ENCODE measurements at places on chromosomes 6 and 20.

GRCh38 chr6:90492798-90493197, 94.1 kb downstream of the MAP3K7 start:
- DNase-seq = no peak

DNA sequence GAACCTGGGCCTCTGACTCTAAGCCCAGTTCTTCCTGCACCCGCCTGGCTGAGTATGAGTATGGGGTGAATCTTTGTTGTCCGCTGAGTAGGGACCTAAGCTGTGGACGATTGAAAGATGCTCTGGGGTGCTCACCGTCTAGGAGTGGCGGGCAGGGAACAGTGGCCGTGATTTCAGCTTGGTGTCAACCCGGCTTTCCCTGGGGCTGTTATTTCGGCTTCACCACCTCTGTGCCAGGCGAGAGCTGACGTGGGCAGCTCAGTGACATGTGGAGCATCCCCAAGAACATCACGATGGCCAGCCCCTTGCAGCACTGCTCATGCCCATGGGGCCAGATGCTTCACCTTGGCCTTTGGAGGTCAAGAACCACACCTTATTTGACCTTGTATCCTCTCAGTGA, 102.6 kb downstream of the TOX2 start:
- no peak for DNase-seq

DNA sequence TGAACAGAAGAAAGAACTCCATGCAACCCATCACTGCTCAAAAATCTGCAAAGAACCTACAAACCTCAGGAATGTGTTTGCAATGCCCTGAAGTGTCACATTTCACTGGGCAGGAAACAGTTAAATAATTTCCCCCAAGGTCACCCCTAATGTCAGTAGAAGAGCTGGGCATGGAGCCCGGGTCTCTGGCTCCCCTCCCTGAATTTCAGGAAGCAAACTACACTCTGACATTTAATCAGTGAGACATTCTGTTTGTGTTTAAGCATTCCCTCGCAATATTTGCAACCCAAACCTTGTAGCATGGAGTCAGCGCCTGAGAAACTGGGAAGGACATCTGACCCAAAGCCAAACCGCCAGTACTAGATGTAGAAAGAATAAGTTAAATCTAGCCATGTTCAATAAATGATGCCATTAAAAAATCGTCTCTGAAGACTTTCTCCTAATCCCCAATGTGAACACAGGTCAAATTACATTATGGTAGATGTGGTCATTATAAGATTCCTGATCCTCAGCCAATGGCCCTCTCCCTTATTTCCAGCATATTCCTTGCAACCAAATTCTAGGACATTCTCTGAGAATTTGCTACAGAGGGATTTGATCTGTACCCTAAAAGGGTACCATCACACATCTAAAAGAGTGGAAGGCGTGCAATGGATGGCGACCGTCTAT, 91.2 kb upstream of the ADTRP start:
- DNase-seq = no peak

- DNase-seq = no peak
These were observed 5.2 kb downstream of the FAXC start for GRCh38 chr6:99344289-99344688.

DNA sequence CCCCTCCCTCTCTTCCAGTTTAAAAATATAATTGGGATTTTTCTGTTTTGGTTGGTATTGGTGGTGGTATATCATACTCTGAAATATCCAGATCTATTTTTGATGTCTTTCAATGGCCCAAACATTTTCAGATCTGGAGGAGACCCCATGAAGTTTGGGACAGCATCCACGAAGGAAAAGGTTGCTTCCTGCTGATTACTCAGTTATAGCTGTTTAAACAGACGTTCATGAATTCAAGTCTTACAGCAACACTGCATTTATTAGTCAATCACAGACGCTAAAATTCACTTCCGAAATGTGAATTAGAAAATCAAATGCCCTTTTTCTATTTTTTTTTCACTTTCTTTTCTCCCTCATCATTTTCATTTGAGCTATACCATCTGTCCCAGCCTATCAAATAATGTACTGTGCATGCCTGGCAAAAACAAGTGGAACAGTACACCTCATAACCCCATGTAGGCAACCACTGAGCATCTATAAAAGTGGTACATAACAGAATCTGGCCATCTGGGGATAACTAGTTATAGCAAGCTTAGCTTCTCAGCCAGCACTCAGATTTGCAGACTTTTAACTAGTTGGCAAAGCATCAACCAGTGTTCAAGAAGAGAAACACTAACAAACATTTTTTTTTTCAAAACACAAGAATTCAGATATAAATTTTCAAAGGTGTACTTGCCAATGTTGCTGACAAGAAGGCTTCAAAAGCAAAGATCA, 124.5 kb downstream of the HIVEP2 start:
- DNase-seq = no peak
